Inflammatory macrophage (primary cell): ENCODE measurements at places on chromosomes 16 and 17.

- no peak for DNase-seq
Observed at GRCh38 chr16:17635183-17635582, 164.4 kb upstream of the XYLT1 start.

- peak; percentile 69 for DNase-seq
Observed at GRCh38 chr17:8068736-8069586, 18.6 kb downstream of the ALOX12B start.

GRCh38 chr16:19114359-19115147 is 789 bp downstream of the ITPRIPL2 start:
- peak; percentile 32 for DNase-seq

DNA sequence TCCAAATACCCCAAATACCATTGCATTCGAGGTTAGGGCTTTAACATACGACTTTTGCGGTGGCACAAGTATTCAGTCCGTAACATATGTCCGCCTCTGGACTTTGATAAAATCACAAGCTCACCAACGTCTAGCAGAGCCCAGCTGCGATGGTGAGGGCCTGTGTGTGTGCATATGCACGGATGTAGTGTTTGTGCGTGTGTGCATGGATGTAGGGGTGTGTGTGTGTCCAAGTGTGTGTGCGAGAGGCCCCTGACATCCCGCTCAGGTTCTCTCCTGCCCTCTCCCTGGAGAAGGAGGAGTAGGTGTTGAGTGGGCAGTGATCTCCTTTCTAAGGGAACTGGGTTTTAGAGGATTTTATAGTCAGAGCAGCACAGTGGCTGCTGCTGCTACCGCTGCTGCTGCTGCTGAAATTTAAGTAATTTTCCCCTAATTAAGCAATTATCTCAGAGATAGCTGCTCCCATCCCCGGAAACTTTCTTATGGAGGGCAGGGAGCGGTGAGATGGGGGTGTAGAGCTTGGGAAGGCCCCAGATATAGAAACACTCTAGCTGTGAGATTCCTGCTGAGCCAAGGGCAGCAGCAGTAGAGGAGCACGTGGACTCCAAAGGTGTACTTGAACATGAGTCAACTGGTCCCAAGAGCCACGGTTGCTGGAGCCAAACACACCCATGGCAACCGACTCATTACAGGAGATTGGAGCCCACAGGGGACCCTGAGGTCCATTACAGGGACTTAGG is 121.7 kb upstream of the SDK2 start:
- DNase-seq, result no peak

DNA sequence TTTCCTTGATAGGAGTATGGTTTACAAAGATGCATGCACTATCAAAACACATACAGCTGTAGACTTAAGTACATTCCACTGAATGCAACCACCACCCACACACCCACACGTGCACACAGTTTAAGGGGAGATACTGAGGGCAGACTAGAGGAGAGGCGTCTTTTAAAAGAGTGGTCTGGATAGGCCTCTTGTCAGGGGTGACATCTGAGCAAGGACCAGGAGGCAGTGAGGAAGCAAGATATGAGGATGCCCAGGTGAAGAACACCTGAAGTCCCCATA is 12.6 kb downstream of the MPHOSPH6 start:
- DNase-seq, result no peak

GRCh38 chr16:17224879-17225281 is 245.9 kb downstream of the XYLT1 start:
- peak; percentile 72 for DNase-seq

DNA sequence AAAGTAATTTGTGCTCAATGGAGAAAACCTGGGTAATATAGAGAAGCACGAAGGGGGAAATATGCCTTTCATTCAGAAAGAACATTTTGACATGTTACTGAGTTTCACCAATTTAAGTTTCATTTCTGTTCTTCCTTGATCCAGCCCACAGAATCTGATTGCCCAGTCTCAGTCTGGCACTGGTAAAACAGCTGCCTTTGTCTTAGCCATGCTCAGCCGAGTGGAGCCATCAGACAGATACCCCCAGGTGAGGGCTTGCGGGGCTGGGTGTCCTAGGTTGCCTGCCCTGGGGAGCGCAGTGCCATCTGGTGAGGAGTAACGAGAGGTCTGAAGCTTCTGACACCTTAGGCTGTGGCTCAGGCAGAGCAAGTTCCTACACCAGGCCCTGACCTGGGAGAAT is 17.7 kb downstream of the DDX19A start:
- no peak for DNase-seq

GRCh38 chr17:45247429-45248131 is 14.3 kb downstream of the SPATA32 start:
- peak; percentile 67 for DNase-seq

DNA sequence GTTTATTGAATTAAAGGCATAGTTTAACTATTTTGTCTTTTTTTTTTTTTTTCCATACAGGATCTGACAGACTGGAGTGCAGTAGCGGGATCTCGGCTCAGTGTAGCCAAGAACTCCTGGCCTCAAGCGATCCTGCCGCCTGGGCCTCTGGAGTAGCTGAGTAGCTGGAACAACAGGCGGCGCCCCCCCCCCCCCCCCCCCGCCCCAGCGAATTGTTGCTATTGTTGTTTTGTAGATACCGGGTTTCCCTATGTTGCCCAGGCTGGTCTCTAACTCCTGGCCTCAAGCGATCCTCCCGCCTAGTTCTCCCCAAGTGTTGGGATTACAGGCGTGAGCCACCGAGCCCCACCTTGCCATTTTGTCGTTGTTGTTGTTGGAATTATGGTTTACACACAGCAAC is 1.3 kb upstream of the CENPV start:
- no peak for DNase-seq

- DNase-seq, result peak; percentile 96
Observed at GRCh38 chr17:2087597-2088211, 32.8 kb downstream of the HIC1 start.

DNA sequence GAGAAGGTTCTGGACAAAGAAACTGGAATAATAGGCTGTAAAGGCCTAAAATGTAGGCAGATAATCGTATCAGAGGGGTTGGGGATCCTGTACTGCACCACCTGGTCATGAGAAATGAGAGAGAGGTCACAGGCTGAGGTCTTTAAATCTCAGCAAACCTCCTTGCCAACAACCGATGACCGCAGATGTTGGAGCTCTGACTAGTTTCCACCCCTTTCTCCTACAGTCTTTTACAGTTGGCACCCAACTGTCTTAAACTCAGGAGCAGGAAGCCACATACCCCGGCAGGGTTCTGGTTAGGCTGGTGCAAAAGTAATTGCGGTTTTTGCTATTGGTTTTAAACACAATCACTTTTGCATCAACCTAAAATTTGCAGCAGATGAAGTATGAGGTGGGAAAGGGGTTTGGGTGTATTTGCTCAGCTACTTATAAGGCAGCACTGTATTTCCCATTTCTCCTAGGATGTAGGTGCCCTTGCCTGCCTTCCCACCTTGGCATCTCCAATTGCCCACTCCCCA is 261.8 kb upstream of the MYOCD start:
- no peak for DNase-seq

DNA sequence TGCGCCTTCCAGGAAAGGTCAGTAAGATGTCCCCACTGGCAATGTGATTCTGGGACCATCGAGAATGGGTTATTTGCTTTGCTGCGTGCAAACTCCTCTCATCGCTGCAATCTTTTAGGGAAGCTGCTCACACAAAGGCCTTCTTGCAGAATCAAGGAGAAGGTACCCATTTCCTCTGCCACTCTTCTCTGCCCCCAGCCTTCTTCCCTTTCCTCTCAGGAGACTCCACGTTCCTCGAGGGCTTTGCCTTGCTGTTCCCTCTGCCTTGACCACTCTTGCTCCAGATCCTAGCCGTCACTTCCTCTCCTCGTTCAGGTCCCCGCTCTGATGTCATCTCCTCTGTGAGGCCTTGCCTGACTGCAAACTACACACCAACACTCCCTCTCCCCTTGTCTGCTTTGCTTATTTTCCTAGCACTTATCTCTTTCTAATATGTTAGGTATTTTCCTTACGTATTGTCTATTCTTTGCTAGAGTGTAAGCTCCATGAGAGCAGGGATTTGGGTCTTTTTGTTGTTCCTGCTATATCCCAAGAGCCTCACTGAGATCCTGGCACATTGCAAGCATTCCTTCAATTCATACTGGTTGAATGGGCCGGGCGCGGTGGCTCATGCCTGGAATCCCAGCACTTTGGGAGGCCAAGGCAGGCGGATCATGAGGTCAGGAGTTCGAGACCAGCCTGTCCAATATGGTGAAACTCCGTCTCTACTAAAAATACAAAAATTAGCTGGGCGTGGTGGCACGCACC is 5.3 kb upstream of the CRK start:
- peak; percentile 80 for DNase-seq

DNA sequence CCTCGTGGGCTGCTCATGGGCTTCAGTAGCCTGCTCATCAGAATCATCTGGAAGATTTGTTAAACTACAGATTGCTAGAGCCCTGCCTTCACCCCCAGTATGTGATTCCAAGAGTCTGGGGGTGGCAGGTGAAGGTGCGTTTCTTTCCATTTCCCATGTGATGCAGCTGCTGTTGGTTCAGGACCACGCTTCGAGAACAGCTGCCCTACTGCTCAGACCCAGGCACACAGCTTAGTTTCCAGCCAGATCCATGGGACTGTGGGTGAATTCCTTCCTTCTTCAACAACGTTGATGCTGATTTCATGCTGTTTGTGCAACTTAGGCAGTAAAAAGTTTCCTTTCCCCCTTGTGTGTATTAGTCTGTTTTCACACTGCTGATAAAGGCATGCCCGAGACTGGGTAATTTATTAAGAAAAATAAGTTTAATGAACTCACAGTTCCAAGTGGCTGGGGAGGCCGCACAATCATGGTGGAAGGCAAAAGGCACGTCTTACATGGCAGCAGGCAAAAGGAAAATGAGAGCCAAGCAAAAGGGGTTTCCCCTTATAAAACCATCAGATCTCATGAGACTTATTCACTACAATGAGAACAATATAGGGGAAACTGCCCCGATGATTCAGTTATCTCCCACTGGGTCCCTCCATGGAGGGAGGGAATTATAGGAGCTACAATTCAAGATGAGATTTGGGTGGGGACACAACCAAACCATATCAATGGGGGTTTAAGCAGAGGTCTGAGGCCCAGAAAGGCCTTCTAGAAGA is 159.2 kb downstream of the XYLT1 start:
- DNase-seq, result peak; percentile 17

DNA sequence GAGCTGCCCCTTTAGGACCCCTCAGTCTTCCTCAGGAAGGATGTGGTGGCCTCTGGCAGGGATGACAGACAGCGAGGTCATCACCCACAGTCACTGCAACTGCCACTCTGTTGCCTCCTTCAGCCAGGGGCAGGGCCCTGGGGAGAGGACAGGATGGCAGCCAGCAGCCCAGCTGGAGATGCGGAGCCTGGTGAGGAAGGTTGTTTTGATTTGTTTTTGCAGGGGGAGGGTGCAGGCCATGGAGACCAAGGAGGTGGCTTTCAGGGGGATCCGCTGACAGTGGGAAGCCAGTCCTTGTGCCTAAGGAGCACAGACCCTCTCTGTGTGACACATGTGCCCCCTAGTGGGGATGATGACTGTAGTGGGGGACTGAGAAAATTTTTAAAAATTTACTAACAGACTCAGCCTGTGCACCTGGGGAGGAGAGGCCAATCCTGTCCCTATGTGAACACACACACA is 7.4 kb downstream of the PRCD start:
- DNase-seq, result peak; percentile 63

GRCh38 chr16:27233731-27234130 is 30.4 kb downstream of the KDM8 start:
- no peak for DNase-seq

DNA sequence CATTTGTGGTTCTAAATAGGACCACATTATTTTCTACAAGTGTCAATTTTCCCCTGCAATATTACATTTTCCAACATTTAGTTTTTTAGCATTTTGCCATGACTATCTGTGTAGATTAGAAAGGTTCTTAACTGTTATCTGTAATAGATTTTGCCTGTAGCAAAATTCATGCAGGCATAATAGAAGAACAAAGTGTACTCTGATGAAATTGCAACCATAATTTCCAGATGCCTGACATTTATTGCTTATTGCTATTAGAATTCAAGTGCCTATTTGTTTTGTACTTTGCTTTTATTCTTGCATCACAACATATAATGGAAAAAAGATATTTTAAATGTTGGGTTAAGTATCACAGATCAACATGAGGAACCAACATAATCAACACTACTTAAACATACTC is 337.7 kb downstream of the TOX3 start:
- DNase-seq, result no peak

GRCh38 chr17:15883617-15884111 is 61.3 kb upstream of the ADORA2B start:
- peak; percentile 89 for DNase-seq

GRCh38 chr16:85179344-85180046 is 67.2 kb upstream of the CIBAR2 start:
- DNase-seq, result no peak

- DNase-seq, result peak; percentile 83
Observed at GRCh38 chr16:30615358-30616091, 5.3 kb upstream of the ZNF689 start.

- DNase-seq, result peak; percentile 68
Observed at GRCh38 chr16:12515746-12516145, 287.9 kb downstream of the CPPED1 start.

- no peak for DNase-seq
Observed at GRCh38 chr17:8574687-8575086, 55.8 kb downstream of the MYH10 start.

DNA sequence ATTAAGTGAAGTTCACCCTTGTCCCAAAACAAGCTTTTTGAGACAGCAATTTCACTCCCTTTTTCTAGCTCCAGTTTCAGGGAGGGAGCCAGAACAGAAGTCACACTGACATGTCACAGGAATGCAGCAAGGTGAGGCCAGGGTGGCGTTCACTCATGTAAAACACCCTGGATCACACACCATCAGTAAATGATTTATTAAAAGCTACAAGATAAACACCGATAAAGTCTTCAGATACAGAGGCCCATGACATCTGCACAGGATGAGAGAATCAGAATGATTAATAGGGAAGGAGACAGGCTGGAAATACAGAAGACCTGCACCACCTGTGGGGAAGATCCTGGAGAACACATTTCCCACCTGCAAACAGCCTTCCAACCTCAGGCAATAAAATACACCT is 77.5 kb upstream of the DYNLRB2 start:
- no peak for DNase-seq

- DNase-seq, result no peak
Observed at GRCh38 chr16:48109475-48109874, 46.3 kb downstream of the ABCC12 start.

DNA sequence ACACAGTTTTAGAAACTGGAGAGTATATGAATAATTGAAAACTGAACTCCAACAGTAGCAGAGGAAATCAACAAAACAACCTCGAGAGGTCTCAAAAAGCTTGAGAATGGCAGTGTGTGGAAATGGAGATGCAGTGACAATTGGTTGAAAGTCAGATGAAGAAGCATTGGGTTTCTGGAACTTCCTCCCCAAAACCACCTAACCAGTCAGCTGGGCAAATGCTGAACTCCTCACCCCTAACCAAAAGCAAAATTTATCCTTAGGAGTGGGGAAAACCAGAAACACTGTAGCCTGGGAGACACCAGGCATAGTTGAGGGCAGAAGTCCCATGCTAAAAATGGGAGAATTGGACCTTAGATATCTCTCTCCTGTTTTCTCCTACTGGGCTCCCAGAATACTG is 109.9 kb downstream of the TANC2 start:
- DNase-seq, result peak; percentile 57

DNA sequence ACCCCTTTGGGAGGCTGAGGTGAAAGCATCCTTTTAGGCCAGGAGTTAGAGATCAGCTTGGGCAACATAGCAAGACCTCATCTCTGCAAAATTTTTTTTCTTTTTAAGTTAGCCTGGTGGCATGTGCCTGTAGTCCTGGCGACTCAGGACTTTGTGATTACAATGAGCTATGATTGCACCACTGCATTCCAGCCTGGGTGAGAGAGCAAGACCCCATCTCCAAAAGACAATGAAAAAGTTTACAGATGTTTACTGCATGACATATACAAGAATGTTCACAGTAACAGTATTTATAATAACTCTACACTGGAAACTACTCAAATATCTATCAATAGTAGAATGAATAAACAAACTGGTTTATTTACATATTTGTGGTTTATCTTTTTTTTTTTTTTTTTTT is 33.1 kb upstream of the CCL22 start:
- no peak for DNase-seq
